ENCODE measurements at places on chromosomes 7 and 10.

DNA sequence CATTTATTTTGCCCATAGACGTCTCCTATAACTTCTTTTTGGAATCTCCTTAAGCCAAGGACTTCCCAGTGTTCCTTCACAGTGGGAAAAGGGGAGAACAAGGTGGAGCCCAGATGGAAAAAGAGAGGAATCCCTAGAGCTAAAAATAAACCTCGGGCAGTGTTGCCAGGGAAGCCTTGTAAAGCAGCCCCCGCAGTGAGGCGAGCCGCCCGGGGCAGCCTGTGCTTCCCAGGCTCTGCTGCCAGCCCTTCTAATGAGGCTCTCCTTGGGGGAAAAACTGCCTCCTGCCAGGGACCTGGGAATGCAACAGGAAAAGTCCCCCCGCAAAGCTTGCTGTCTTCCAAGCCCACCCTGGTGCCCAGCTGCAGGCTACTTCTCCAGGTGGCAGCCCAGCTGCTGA, 71.7 kb downstream of the SH3PXD2A start:
- no peak for DNase-seq

DNA sequence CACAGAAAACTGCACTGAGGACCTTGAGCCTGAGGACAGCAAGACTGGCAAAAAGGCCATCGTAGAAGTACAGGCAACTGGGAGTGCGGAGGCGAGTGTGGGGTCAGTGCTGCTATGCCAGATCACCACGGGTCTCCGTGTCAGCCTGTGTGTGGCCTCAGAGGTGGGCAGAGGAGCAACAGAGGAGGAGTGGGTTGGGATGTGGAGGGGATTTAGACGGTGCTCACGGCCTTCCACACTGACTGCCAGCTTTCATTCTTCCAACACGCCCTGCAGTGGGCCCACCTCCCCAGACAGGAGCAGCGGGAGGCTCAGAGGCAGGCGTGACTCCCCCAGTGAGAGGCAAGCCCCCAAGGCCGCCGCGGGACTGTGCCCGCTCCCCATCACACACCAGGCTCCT, 17.0 kb upstream of the ZMIZ1 start:
- no peak for DNase-seq

DNA sequence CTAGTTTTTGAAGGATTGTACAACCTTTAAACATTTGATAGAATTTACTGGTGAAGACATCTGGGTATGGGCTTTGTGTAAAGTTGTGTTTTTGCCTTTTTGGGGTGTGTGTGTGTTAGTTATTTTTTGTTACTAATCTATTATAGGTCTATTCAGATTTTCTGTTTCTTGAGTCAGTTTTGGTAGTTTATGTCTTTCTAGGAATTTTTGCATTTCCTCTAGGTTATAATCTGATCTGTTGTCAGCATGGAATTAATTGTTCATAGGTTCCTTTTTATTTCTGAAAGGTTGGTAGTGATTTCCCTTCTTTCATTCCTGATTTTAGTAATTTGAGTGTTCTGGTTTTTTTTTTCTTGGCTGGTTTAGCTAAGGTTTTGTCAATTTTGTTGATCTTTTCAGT, 17.7 kb downstream of the SEPTIN7 start:
- DNase-seq: no peak

DNA sequence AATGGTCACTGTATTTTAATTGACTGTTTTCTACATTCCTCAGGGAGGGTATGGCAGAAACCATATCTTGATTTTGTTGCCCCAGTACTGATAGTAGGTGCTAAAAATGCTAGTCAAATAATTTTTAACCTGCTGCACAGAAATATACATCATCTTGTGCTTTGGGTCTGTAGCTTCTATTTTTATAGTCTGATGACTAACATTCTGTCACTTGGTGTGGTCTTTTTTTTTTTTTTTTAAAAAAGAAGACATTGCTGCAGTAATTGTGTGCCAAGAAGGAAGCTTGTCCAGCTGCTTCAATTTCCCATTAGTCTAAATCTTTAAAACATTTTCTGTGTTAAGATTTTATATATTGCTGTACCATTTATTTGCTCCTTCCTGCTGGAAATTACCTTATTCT, 83.6 kb downstream of the ICA1 start:
- DNase-seq: no peak

- no peak for DNase-seq
Measured at GRCh38 chr10:65723525-65723924, 1202.3 kb upstream of the LRRTM3 start.

DNA sequence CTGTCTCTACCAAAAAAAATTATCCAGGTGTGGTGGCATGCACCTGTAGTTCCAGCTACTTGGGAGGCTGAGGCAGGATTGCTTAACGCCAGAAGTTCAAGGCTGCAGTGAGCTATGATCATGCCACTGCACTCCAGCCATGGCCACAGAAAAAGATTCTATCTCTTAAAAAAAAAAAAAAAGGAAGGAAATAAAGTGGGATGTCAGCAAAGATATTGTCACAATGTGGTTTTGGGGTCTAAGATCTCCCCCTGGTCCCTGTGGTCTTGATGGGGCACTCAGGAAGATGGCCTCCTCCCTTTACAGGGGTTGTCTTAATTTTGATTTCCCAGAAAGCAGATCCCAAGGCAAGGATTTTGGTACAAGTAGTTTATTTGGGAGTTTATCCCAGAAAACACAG, 7.4 kb upstream of the KAZALD1 start:
- DNase-seq: no peak

DNA sequence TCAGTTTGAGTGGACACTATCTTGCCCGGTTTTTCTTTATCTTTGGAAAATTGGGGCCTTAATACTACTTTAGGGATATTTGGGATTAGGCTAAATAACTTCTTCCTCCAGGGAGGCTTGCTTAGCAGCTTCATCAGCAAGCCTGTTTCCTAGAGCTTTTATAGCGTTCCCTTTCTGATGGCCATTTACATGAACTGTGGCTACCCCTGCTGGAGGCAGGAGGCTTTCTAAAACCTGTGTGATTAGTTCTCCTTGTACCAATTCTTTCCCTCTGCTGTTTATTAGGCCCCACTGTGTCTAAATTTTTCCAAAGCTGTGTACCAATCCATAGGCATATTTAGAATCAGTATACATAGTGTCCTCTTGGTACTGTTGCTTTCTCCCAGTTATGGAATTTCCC, 61.7 kb upstream of the CNTNAP2 start:
- DNase-seq: no peak

- DNase-seq: no peak
Measured at GRCh38 chr7:34675749-34676374, 17.8 kb downstream of the NPSR1 start.

DNA sequence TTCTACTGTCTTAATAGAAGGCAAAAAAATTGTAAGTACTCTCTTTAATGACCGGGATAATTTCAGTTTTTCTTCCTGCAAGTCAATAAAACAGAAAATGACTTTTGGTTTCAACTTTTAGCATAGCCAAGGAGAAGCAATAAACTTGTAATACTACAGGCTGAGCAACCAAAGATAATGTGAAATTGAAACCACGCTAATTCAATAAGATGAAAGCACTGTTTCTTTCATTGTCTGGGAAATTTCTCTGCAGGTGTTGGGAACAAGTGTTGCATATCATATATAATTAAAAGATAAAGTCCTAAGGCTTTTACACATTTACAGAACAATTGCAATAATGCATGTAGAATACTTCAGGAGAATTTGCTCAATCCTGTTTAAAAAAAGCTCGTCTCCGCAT, 462.3 kb downstream of the PAXIP1 start:
- no peak for DNase-seq

- no peak for DNase-seq
Measured at GRCh38 chr7:31478721-31479120, 35.2 kb upstream of the ITPRID1 start.

DNA sequence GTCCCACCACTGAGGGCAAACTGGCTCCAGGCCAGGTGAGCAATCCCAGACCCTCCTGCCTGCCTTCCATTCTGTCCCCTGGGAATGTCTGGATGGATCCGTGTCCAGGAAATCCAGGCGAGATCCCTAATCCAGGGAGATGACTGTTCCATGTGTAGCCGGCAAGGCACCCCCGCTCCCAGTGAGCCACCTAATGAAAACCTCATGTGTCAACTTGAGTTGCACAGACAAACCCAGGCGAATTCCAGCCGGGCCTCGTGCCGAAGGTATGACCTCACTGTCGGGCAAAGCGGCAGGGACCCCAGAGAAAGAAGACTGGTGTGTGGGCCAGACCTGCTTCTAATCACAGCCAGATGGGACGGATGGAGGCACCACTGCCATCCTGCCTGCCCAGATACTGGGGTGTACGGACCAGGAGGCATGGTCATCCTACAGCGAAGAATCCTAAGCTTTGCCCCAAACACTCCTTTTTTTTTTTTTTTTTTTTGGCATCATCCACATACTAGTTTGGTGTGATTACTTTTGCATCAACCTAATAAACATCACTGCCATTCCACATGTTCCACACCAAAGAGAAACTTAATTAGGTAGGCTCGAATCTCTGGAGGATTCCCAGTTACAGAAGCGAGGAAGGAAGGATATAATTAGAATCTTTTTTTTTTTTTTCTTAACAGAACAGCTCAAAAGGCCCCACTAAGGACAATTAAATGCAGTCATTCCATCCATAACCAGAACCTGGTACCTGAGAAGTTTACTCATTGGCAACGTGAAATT, 313.1 kb downstream of the CALN1 start:
- no peak for DNase-seq

DNA sequence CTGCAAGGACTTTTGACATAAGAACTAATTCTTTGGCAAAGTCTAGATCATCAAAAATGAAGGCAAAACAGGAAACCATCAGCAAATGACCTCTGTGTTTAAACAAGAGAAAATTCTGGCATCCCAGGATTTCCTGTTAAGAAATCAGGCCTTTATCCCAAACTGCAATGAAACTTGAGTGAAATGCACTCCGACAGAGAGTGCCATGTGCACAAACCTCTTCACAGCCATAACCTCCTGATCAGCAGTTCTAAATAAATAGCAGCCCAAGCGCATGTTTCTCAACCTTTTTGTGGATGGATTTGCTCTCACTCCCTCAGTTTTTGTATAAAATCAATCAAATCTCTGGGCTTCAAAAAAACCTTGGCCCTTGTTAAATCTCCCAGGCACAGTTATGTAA, 107.7 kb upstream of the EEPD1 start:
- no peak for DNase-seq

GRCh38 chr7:39531818-39532217, 34.4 kb upstream of the YAE1 start:
- no peak for DNase-seq

Data from stimulated activated CD8-positive, alpha-beta memory T cell treated with anti-CD3 and anti-CD28 coated beads, Interleukin-4, amount 100 ng/mL, for 4 hours (primary cell).